ENCODE measurements at places on chromosomes 1 and 21.

- DNase-seq: no peak
Observed at GRCh38 chr21:43762303-43763128, 13.6 kb downstream of the CSTB start.

- no peak for DNase-seq
Observed at GRCh38 chr21:35333831-35334618, 284.9 kb upstream of the RUNX1 start.

DNA sequence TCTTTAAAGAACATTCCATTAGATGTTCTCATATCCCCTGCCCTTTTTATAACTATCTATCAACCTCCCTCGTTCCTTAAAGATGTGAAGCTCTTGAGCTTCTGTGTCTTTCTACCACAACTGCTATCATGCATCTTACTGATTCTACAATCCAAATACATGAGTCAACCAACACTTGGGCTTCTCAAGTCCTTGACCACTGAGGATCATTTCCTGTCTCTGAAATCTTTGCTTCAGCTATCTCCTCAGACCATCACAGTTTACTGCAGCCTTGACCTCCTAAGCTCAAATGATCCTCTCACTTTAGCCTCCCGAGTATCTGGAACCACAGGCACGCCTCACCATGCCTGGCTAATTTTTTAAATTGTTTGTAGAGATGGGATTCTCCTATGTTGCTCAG lies 75.2 kb downstream of the FMO4 start:
- DNase-seq: no peak

DNA sequence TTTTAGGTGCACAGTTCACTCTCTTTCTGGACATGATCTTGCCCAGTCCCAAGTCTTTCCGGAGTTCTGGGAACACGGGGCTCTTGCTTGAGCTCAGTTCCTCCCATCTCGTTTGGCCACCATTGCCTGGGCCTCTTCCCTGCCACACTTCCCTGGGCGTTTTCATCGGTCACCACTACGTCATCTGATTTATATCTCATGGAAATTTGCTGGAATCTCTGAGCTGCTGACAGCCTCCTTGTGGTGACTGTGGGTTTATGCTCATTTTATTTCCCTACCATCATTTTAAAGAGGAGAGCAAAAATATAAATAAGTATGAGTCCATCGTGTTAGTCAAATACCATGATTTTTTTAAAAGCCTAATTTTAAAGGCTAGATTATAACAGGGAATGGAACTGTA lies 449.1 kb upstream of the KAZN start:
- no peak for DNase-seq

- no peak for DNase-seq
Observed at GRCh38 chr1:47660622-47661021, 222.8 kb downstream of the FOXD2 start.

DNA sequence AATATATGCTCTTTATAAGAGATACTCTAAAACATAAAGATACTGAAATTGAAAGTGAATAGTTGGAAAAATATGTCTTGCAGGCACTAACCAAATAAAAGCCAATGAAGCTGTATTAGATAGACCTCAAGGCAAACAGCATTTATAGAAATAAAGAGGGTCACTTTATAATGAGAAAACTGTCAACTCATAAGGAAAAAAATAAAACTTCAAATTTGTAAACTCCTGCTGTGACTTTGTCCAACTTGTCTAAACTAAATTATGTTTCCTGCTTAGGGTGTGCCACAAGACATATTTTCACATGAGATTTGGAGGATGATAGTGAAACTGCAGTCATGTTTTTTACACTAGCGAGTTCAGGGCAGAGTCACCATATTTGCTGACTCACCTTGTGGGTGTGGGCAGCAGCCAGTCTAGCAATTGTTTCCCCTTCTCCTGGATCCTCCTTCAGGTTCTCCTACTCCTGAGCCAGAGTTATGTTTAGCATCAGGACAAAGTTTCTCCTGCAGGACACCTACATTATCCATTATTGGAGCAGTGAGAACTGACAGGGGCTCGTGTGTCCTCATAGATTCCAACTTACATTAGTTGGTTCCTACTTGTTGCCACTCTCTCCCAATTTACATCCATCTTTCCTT lies 43.8 kb downstream of the CD53 start:
- peak; percentile 5 for DNase-seq

- DNase-seq: no peak
Observed at GRCh38 chr1:6485168-6486101, 6.0 kb downstream of the PLEKHG5 start.

GRCh38 chr21:44761011-44761729 lies 40.5 kb downstream of the UBE2G2 start:
- peak; percentile 66 for DNase-seq

- DNase-seq: no peak
Observed at GRCh38 chr1:219387211-219387610, 213.5 kb downstream of the LYPLAL1 start.

GRCh38 chr1:165452336-165453130 lies 7.6 kb upstream of the RXRG start:
- DNase-seq: no peak

GRCh38 chr1:17635276-17635675 lies 95.8 kb downstream of the ARHGEF10L start:
- DNase-seq: no peak

GRCh38 chr1:30521261-30521865 lies 202.0 kb downstream of the MATN1 start:
- DNase-seq: no peak

DNA sequence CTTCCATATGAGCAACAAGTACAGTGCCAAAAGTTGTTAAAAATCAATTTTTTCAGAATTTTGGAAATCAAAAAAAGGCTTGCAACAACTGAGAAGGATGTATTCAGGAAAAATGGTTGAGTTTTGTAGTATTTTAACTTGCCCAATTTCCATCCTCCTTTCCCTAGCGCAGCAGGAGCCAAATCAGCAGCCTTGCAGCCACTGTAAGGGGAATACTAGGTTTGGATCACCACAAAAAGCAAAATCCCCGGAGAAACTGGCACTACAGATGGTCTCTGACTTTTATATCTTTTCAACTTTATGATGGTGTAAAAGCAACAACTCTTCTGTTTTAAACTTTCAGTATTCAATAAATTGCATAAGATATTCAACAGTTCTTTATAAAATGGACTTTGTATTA lies 17.9 kb downstream of the DBT start:
- no peak for DNase-seq

DNA sequence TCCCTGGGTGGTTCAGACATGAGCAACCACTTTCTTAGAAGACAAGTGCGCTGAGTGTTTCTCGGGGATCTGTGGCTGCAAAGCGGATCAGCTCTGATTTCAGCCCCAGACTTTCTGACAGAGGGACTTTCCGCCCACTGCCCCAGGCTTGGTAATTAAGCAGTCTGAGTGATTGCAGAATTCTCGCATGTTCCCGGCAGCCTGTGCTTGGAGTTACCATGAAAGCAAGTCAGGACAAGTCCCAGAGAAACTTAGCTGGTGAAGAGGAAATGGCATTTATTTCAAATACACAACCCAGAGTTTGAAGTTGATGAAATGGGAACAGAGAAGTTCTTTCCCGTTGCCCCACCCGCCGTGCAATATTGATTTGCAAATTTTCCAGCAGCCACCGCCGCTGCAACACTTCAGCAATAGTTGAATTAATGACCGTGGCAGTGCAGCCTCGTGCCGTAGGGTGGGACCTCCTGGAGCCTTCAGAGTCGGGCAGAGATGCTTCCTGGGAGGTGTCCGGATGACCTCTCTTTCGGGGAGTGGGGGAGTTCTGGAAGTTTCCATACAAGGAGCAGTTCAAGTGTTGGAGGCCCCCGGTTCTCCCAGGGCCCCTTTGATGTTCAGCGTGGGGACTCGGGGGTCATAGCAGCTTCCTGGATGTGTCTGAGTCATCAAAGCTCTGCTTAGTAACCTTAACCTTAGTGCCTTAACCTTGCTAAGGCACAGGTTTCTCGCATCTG lies 134.7 kb downstream of the KAZN start:
- DNase-seq: no peak

DNA sequence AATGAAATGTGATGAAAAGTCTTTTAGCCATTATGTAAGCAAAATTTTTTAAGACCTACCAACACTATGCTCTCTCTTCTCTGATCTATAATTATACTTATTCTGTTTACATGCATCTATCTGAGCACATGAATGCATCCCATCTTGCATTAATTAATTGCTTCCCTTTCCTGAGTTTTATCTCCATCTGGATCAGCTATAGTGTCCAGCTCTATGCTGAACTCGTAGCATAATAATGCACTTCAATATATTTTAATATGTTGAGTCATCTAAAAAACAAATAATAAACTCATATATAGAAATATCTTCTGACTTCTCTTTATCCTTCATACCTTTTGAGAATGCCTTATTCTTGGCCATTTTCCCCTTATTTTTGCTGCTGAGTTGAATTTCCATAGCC lies 1097.8 kb downstream of the TTLL7 start:
- DNase-seq: no peak

DNA sequence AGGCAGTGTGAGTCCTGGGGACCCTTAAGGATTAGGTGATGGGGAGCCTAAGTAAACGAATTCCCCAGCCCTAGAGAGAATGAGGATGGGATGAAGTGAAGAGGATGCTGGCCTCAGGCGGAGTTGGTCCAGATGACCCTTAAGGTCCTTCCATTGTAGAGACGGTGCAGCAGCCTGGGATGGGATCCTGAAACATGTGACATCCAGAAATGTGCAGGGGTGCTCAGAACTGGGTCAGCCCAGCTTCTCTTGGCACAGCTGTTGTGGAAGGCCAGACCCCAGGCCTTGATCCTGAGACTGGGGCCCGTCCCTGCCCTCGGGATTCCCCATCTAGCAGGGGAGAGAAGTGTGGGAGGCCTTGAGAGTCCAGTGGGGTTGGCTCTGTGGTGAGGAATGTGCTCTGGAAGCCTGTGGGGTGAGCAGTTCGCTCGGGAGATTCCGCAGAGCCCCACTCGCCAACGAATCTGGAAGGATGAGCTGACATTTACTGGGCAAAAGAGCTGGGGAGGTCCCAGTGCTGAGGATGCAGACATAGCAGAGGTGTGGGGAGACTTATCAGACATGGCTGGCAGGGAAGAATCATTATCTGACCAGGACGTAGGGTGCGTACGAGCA lies 28.1 kb downstream of the A3GALT2 start:
- DNase-seq: no peak

- DNase-seq: no peak
Observed at GRCh38 chr1:50458507-50458906, 35.3 kb upstream of the DMRTA2 start.

DNA sequence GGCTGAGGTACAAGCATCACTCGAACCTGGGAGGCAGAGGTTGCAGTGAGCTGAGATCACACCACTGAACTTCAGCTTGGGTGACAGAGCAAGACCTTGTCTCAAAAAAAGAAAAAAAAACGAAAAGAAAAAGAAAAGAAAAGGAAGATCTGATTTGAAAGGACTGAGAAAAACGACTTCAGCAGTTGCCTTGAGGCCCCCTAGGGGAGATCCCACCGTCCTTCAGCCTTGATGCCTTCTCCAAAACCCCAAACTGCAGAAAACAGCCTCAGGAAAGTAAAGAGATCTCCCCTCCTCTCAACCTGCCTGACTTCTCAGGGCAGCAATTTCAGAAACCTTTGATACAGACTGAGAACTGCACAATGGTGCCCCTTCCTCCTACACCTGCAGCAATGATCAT lies 50.9 kb upstream of the BCAR3 start:
- no peak for DNase-seq

GRCh38 chr1:23718482-23718881 lies 24.8 kb upstream of the ELOA start:
- no peak for DNase-seq

DNA sequence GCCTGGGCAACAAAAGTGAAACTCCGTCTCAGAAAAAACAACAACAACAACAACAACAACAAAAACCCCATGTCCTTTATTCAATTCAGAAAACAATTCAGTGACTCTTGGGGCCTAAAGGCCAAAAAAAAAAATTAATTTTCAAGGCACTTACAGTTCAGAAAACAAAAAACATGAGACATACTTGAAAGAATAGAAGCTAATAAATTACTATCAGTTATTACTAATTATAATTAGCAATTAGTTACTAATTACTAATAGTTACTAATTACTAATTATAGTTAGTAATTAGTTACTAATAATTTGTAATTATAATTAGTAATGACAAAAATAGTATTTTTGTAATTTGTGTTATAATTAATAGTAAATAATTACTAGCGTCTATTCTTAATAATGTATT lies 56.8 kb upstream of the MPC2 start:
- no peak for DNase-seq

- DNase-seq: no peak
Observed at GRCh38 chr1:58570094-58570493, 7.0 kb downstream of the TACSTD2 start.

DNA sequence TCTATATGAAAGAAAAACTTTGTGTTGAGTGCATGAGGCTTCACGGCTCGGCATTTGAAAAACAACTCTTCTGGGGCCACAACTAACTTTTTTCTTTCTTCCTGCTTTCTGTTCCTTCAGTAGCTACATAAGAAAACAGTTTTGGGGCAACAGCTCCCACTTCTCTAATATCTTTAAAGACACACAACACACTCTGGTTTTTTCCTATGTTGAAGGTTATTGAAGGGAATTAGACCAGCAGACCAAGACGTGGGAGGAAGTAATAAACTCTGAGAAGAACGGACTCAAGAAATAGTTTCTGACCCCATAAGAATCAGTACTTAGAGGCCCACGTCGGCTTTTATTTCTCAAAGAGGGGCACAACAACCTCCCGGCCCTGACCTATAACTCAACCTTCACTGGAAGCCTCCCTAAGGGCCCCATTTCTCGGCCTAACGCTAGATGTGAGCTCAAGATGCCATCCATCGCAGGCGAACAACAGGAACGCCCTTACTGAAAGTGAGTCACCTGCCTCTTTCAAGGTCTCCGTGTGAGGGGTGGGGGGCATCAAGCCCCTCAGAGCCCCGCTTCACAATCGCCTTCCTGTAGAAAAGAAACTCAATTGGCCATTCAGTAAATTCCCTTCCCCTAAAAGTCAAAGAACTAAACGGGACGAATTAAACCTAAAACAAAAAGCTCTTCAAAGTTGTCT lies 844 bp downstream of the ZMYM6 start:
- DNase-seq: peak; percentile 39

GRCh38 chr1:150582371-150582770 lies 3.0 kb upstream of the MCL1 start:
- DNase-seq: no peak

DNA sequence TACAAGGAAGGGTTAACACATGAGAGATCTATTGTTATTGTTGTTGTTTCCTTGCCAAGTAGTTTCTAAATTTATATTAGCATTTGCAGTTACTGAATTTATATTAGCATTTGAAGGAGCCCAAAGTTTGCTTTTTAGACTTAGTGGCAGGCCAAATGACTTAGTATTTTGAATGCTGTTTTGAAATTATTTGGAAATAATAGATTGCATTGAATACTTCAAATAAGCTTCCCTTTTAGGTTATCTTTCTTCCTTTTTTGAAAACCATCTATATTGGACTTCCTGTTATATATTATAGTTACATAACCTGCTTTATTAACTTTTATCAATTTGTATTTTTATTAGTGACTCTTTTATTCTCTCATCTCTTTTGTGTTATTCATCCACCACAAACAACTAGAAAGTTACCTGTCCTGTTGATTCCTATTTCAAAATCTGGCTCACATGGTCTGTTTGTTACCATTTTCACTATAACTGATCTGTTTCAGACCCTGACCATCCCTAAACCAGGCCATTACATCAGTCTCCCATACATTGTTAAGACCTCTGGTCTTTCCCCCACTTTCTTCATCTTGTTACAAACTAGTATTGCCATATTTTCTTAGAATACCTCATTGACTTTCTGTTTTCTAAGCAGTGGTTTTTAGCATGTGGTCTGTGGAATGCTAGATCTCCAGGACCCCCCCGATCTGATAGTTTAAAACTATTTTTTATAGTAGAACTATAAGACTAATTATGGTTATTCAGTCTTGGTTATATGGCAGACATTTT lies 185.2 kb downstream of the RASAL2 start:
- DNase-seq: no peak

GRCh38 chr1:55700359-55701130 lies 485.4 kb upstream of the USP24 start:
- no peak for DNase-seq

All from GM12891 (cell line).